ENCODE measurements at places on chromosomes 3 and 15.
A peak's percentile ranks its signal among the peaks of the same experiment; 100 is the strongest.

GRCh38 chr3:12982619-12983101, 90.6 kb downstream of the IQSEC1 start:
- DNase-seq, result no peak

- DNase-seq, result no peak
Observed at GRCh38 chr3:52492059-52492458, 3.1 kb upstream of the STAB1 start.

GRCh38 chr3:120418866-120419490, 31.8 kb downstream of the FSTL1 start:
- peak; percentile 54 for DNase-seq

DNA sequence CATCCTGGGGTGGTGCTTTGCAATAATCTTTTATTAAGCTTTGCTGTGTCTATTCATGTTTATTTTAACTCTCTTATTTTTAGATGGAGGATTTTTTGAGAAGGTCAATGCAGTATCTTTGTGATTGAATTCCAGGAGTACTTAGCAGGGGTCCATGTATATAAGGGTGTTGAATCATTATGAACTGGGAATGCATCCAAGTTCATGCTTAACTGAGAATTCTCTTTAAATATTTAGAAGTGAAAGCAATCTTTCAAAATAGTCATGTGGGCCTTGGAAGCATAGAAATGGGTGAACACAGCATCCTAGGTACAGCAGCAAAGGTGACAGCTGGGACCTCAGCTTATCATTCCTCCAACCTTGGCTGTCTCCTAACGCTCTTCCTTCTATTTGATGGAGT, 27.3 kb downstream of the SPTSSB start:
- DNase-seq, result no peak

DNA sequence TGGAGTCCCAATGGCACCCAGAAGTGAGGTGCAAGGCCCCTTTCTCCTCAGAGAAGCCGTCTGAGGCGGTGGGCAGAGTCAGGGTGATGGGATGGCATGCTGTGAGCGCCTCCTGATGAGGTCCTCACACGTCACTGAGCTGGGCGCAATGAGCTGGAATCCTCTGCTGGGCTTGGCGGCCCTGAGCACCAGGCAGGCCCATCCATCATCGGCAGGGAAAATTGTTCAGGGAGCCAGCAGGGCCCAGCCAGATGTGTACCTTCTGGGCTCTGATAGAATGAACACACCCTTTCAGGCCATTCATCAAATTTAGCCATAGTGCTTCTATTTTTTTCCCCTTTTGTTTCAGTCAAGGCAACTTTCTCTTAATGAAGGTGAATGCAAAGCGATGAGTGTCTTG, 43.7 kb downstream of the FAM3D start:
- no peak for DNase-seq

DNA sequence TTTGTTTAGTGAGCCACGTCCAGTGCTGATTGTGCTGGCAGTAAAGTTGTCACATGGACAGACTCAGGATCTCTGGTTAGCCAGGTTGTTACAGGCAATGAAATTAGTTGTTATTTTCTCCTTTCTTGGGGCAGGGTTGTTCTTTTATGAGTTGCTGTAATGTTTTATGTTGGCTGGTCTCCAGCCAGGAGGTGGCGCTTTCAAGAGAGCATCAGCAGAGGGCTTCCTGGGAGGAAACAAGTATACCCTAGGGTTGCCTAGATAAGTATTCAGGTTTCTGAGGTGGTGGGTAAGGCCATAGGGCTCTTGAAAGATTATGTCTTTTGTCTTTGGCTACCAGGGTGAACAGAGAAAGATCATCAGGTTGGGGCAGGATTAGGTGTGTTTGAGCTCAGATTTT, 14.5 kb upstream of the CFAP20DC start:
- DNase-seq, result no peak

DNA sequence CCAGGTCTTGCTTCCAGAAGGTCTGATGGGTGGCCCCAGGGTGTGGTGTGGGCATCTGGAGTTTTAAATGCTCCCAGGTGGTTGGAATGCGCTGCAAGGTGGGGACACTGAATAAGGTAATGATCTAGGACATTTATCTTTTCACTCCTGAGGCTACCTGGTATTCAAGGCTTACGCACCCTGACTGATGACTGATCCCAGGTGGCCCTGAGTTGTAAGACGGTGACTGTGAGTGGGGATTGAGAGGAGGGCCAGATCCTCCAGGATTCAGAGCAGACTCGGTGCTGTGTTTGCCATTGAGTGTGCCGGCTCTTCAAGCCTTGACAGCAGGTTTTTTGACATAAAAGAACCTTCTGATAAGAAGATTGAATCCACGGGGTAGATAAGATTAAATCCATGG, 40.3 kb downstream of the SLC6A20 start:
- DNase-seq, result no peak

GRCh38 chr3:130457671-130458070, 59.3 kb upstream of the COL6A6 start:
- no peak for DNase-seq

DNA sequence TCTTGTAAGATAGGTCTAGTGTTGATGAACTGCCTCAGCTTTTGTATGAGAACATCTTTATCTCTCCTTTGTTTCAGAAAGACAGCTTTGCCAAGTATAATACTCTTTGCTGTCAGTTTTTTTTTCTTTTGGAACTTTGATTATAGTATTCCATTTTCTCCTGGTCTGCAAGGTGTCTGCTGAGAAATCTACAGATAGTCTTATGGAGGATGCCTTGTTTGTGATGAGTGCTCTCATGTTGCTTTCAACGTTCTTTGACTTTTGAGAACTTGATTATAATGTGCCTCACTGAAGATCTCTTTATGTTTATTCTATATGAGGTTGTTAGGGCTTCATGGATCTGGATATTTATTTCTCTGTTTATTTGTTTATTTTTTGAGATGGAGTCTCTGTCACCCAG, 60.3 kb downstream of the DOCK3 start:
- no peak for DNase-seq

DNA sequence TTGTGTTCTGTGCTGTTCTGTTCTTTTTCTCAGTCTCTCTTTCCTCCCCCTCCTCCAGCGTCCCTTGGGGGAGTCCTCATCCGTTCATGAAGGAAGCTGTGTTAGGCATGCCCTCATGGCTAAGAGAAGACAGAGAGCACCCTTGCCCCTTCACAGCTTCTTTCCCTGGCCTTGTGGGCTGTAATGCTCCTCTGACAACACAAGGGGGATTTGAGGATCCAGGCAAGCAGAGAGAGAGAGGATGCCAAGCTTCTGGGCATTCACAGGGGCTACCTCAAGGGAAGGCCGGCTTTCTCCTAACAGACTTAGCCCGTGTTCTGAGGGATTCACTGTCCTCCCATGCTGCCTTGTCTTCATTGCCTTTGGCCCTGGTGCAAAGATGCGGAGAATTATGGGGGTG, 389.5 kb downstream of the LRTM1 start:
- peak; percentile 10 for DNase-seq

- DNase-seq, result no peak
Observed at GRCh38 chr3:167091226-167091625, 288.9 kb downstream of the ZBBX start.

GRCh38 chr3:123993818-123994217, 1.9 kb upstream of the ROPN1 start:
- DNase-seq, result no peak

- DNase-seq, result no peak
Observed at GRCh38 chr3:13746385-13746784, 133.5 kb downstream of the WNT7A start.

GRCh38 chr15:85616549-85617110, 178.1 kb downstream of the KLHL25 start:
- peak; percentile 66 for DNase-seq

- DNase-seq, result peak; percentile 96
Observed at GRCh38 chr15:70856884-70857561, 3.1 kb upstream of the LARP6 start.

DNA sequence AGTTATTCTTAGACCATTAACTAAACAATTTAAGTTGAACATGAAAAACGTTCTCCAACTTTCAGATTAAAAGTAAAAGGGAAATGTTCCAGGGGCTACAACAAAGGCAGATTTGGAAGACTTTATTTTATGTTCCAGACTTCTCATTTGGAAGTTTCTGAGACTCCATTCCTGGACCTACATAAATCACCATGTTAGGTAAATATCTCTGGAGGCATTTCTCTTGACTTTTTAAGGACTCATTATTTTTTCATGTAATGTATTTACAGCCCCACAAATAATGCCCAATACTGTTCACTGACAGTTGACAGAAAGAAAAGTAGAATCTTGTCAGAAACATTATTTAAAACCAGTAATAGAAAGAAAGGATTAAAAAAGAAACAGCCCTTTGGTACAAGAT, 352.1 kb downstream of the SLC9A9 start:
- DNase-seq, result no peak

DNA sequence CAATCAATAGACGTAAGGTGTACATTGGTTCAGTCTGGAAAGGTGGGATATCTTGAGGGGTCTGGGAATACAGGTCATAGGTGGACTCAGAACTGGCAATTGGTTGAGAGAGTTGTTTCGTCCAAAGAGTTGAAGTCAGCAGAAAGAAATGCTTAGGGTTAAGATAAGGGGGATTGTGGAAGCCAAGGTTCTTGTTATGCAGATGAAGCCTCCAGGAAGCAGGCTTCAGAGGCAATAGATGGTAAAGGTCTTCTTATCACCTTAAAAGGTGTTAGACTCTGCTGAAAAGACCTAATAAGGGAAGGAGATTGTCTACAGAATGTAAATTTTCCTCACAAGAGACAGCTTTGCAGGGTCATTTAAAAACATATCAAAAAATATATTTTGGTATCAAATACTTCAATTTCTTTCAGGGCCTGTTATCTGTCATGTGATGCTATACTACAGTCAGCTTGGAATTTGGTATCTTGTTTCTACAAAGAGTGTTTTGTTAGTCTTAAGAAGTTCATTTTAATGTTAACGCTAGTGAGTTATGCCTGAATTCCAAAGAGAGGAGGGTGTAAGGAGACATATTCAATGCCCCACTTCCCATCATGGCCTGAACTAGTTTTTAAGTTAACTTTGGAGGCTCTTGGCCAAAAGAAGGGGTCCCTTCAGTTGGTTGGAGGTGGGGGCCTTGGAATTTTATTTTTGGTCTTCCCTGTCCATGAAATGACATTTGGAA, 378.2 kb upstream of the ROBO2 start:
- DNase-seq, result no peak

GRCh38 chr3:52705688-52706686, at the start of the genes GLT8D1 and SPCS1:
Gene GLT8D1, minus strand, starts transcription at chr3:52705791. Its CDS starts 5,331 bp downstream, at chr3:52700460.
Gene SPCS1, plus strand, starts transcription at chr3:52706106. Its CDS starts 141 bp downstream, at chr3:52706247.
- DNase-seq, result peak; percentile 86

GRCh38 chr15:42733027-42733426, 3.9 kb downstream of the CDAN1 start:
- no peak for DNase-seq

- DNase-seq, result no peak
Observed at GRCh38 chr3:13122081-13123012, 49.1 kb upstream of the IQSEC1 start.

DNA sequence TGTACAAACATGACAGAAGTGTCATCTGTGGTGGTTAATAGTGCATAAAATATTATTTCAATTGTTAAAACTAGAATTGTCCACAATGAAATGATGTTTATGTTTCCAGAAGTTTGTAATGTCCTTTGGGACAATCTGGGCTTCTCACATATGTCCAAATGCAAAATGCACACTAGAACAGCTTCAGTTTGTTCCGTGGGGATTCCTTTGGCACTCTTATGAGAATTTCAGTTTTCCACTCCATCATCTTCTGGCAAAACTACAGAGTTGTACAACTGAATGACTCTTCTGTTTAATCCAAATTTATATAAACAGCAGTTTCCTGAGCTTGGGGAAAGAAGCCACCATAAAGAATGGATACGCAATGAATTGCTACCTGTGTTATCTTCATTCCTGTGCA, 2.0 kb upstream of the OR5H6 start:
- DNase-seq, result no peak

- no peak for DNase-seq
Observed at GRCh38 chr3:61938878-61939549, 377.6 kb downstream of the PTPRG start.

DNA sequence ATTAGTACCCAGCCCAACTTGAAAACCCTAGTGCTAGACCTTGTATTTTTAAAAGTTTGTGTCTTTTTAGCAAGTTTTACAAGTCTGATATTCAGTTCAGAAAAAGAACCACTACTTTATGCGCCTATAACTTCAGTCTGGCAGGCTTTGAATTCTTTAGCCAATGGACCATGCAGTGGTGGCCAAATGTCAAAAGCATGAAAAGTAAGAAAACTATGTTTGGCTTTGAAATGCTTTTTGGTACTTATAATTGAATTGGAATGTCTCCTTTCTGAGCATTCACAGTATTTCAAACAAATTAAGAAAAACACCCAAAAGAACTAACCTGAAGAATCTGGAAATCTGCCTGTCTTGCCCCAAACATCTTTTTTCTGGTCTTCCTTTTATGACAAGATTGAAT, 12.8 kb downstream of the WDR48 start:
- no peak for DNase-seq

DNA sequence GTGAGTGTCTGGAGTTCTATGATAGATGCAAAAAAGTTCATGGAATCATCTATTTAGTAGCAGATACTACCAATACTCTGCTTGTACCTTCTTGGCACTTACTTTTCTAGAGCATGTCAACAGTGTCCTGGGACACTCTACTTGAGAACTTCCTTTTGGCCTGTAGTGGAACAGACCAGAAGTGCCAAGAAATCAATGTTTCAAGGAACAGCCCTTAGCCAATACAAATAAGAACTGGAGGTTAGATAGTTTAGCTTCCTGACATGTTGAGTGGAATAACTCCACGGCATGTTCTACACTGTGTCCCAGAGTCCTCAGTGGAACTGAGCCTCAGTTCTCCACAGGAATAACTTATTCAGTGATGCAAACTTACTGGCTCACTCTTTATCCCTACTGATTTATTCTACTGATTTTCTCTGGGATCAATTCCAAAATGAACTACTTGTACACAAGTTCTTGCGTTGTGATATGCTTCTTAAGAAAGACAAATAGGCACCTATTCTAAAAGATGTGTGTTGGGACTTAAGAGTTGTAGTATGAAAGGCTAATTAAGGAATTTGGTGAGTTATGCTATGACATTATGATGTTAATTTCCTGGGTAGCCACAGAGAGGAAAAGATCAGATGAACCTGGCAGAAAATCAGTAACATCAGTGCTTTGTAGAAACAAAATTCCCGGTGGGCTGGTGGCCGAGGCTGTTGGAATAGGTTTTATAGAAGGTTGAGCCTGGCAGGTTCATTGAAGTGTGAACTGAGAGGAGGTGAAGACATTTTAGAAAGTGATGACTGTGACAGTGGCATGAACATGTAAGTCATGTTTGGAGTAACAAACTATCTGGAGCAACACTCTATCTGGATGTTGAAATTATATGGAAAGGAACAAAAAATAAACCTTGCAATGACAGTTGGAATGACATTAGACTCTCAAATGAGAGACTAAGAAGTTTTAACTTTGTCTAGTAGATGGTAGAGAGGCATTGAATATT, 101.8 kb upstream of the RBMS3 start:
- no peak for DNase-seq

DNA sequence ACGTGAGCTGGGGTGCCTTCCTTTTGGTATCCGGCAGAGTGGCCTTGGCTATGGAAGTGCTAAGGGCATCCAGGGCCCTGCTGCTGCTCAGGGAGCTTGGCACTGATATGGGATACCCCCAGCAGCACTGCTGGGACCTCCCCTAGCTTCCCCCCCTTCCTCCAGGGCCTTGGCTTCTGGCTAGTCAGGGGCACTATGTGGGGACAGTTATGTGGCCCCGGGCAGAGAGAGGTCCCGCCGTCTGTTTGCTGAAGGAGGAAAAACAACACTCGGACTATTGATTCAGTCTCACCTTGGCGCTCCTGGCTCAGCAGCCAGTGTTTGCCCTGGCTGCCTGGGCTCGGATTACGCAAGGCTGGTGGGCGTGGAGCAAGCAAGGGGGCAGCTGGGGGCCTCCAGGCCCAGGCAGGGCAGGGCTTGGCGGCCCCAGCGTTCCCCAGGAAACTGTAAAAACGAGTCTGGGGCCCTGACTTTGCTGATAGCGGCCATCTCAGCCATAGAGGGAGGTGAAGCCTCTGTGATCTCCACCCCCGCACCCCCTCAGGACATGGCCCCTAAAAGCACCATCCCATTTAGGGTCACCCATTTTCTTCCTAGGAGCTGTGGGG, 5.7 kb downstream of the FURIN start:
- no peak for DNase-seq

All from RPMI7951 (cell line).